ENCODE measurements at places on chromosomes 12 and 14. TPM values are rescaled to one million over a fixed set of nuclear protein-coding genes. Genes with fewer than 3 reads are reported as not detected.

DNA sequence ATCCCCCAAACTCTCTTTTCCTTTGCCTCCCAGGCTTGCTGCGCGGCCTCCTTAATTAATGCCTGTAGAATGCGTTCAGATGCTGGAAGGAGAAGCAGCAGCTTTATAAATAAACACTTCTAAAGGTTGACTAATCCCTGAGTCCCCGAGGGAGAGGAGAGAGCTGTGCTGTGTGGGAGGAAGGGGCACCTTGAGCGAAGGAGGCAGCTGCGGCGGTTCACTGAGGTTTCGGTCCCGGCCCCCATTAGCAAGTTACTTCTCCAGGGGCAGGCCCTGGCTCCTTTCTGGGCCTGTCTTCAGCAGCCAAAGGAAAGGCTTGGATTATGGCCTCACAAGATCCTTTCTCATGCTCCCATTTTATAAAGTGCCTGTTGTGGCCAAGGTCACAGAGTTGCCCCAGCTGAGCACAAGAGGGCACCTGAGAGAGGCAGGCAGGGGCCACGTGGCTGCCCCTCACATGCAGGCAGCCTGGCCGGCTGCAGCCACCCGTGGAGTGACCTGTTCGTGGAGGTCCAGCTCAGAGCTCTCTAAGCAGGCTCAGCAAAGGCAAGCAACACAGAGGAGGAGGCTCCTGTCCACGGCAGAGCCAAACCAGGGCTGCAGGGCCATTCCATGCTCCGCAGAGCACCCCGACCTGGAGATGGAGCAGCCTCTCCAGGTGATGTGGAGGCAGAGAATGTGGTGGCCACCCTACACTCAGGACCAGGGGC lies 15.0 kb upstream of the CACNA2D4 start:
- peaks cover 66% of the 10 kb centered on the region for H3K4me1 ChIP-seq
- DNase-seq = no peak
- H3K4me3 ChIP-seq = no peak overlapping the region
- no peaks in the 10 kb centered on the region for H3K27me3 ChIP-seq

GRCh38 chr12:91804533-91804932 lies 341.1 kb downstream of the BTG1 start:
- DNase-seq = no peak
- no peak overlapping the region for H3K4me3 ChIP-seq
- no peak overlapping the region for H3K27ac ChIP-seq
- H3K36me3 ChIP-seq = no peaks in the 10 kb centered on the region

Gene AMN
- 0.11 TPM for total RNA-seq

DNA sequence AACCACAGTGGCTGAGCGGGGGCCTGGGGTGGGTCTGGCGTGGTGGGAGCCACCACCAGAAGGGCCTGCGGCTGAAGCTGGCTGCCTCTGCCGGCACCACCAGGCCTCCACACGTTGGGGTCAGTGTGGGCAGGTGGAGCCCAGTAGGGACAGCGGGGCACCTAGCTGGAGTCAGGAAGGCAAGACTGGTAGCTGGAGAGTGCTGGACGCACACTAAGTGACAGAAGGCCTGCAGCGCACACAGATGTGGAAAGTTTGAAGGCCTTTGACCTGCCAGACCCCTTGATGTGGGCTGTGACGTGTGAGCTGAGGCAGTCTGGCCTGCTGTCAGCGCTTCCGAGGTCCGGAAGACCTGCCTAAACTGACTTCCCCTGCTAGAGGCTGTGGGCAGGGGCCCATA lies 26.3 kb downstream of the RIN3 start:
- H3K27ac ChIP-seq = peak overlapping the region; percentile 64
- H3K4me3 ChIP-seq = no peak overlapping the region
- no peak for DNase-seq
- H3K27me3 ChIP-seq = no peaks in the 10 kb centered on the region
- peaks cover 30% of the 10 kb centered on the region for H3K4me1 ChIP-seq

Gene PAX9
- 0.50 TPM for total RNA-seq

DNA sequence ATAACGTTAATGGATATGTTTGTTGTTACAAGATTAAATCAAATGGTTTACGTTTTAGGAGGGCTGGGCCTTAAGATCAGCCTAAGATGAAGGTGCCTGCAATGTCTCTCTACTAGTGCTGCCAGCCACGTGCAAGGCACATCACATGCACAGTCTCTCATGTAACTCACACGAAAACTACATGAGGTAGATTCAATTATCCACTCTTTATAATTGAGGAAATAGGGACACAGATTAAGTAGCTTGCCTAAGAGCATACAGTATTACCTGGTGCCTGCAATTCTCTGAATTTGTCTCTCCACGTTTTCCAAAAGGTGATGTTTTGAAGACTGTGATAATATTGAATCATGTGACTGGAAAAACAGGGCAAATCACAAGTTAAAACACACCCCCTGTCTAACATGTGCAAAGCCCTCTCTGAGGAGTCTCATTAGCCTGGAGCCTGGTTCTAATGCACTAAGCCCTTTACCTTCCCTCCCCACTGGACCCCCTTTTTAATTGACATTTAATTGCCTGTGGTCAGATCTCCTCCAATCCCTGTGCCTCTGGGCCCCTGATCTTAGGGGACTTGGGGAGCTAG lies 14.6 kb upstream of the ATP2A2 start:
- H3K27ac ChIP-seq = peak overlapping the region; percentile 65
- no peaks in the 10 kb centered on the region for H3K36me3 ChIP-seq
- H3K4me1 ChIP-seq = peaks cover 58% of the 10 kb centered on the region

Gene ADGRD1
- total RNA-seq = 52.4 TPM

GRCh38 chr12:103947871-103948555 lies 17.7 kb upstream of the TDG start:
- H3K4me3 ChIP-seq = no peak overlapping the region
- H3K36me3 ChIP-seq = peaks cover 69% of the 10 kb centered on the region
- DNase-seq = no peak
- no peaks in the 10 kb centered on the region for H3K27me3 ChIP-seq

DNA sequence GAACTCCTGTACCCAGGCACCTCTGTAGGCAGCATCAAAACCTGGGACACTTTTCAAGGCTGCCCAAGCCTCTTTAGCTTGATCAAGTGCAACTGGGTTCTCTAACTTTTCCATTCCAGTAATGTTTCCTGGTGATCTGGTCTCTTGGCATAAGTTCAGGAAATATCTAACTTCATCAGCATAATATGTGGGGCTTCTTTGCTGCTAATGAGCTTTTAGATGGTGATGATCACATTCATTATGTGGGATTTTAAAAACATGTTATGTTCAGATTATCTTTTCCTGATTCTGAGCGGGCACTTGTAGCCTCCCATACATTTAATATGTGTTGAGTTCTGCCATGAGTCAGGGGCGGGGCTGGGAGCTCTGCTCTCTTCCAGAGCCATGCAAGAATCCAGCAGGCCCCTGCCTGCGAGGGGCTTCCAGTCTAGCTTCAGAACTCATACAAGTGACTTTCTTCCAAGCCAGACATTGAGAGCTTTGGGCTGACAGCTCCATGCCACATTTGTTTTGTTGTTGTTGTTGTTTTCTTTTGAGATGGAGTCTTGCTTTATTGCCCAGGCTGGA lies 39.5 kb upstream of the RIN3 start:
- H3K4me3 ChIP-seq = no peak overlapping the region
- H3K36me3 ChIP-seq = no peaks in the 10 kb centered on the region
- peak overlapping the region; percentile 8 for H3K27ac ChIP-seq
- DNase-seq = no peak

Gene PMCH
- total RNA-seq = not detected

DNA sequence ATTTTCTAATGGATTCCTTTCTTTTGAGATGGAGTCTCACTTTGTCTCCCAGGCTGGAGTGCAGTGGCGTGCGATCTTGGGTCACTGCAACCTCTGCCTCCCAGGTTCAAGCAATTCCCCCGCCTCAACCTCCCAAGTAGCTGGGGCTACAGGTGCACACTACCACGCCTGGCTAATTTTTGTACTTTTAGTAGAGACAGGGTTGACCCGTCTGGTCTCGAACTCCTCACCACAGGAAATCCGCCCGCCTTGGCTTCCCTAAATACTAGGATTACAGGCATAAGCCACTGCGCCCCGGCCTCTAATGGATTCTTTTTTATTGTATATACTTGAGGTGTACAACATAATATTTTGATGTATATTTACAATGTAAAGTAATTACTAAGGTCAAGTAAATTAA lies 140.1 kb upstream of the SLCO1C1 start:
- H3K27me3 ChIP-seq = no peaks in the 10 kb centered on the region
- H3K27ac ChIP-seq = no peak overlapping the region
- peaks cover 11% of the 10 kb centered on the region for H3K4me1 ChIP-seq
- H3K36me3 ChIP-seq = no peaks in the 10 kb centered on the region
- H3K4me3 ChIP-seq = no peak overlapping the region

- no peaks in the 10 kb centered on the region for H3K4me1 ChIP-seq
- DNase-seq = no peak
- no peaks in the 10 kb centered on the region for H3K36me3 ChIP-seq
These were observed 12.8 kb downstream of the ATP2B1 start for GRCh38 chr12:89695830-89696229.

- H3K27me3 ChIP-seq = no peaks in the 10 kb centered on the region
- no peak for DNase-seq
- H3K4me1 ChIP-seq = peaks cover 27% of the 10 kb centered on the region
- H3K36me3 ChIP-seq = peaks cover 51% of the 10 kb centered on the region
These were observed 3.0 kb downstream of the DHRS1 start for GRCh38 chr14:24296341-24297157.

Gene DAO
- total RNA-seq = not detected

Gene ZDHHC22
- total RNA-seq = not detected

Gene CBLN3
- 2.2 TPM for total RNA-seq

Measured in esophagus muscularis mucosa (tissue), 4 donors.